ENCODE measurements at places on chromosomes 6 and 20.
A peak's percentile ranks its signal among the peaks of the same experiment; 100 is the strongest.

- DNase-seq: no peak
Measured at GRCh38 chr6:119891644-119892043, 542.1 kb upstream of the MAN1A1 start.

GRCh38 chr20:12649234-12649633 lies 359.5 kb upstream of the SPTLC3 start:
- no peak for DNase-seq

- no peak for DNase-seq
Measured at GRCh38 chr6:37922563-37922962, 103.0 kb downstream of the ZFAND3 start.

DNA sequence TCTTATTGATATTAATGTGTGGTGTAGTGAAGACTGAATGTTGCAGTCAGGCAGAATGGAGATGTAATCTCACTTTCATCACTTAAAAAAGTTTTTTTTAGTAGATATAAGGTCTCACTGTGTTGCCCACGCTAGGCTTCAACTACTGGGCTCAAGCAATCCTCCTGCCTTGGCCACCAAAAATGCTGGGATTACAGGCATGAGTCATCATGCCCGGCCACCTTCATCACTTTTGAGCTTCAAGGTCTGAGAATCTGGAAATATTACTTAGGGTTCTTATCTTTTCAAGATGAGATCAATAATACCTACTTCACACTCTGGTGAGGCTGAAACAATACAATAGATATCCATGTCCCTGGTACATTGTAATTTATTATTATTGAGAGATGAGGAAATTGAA lies 31.6 kb downstream of the ADGRG6 start:
- no peak for DNase-seq

GRCh38 chr6:125947615-125948014 lies 9.0 kb upstream of the HINT3 start:
- peak; percentile 49 for DNase-seq

- DNase-seq: peak; percentile 88
Measured at GRCh38 chr6:27894839-27895762, 17.1 kb downstream of the OR2B2 start.

- DNase-seq: peak; percentile 94
Measured at GRCh38 chr6:14876778-14877613, 368.9 kb upstream of the JARID2 start.

- no peak for DNase-seq
Measured at GRCh38 chr6:157668009-157668401, 155.0 kb upstream of the SNX9 start.

DNA sequence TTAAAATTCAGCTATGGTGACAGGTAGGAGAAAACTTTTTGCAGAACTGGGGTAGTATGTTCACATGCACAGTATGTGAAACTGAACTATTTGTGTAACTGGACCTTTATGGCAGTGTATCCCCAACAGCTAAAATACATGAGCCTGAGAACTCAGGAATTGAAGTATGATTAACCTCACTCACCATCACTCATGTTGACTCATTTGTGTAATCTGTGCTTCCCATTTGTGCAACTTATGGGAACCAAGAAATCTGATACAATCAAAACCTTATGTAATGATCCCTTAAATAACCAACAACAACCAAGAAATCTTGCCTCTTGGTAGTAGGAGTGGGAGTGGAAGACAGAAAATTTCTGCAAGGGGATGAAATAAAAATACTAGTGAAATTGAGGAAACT lies 674.9 kb downstream of the HDGFL1 start:
- peak; percentile 94 for DNase-seq
